Stimulated activated CD4-positive, alpha-beta T cell treated with anti-CD3 and anti-CD28 coated beads, Interleukin-4, amount 100 ng/mL, for 48 hours (primary cell): ENCODE measurements at places on chromosomes 13 and 19.

DNA sequence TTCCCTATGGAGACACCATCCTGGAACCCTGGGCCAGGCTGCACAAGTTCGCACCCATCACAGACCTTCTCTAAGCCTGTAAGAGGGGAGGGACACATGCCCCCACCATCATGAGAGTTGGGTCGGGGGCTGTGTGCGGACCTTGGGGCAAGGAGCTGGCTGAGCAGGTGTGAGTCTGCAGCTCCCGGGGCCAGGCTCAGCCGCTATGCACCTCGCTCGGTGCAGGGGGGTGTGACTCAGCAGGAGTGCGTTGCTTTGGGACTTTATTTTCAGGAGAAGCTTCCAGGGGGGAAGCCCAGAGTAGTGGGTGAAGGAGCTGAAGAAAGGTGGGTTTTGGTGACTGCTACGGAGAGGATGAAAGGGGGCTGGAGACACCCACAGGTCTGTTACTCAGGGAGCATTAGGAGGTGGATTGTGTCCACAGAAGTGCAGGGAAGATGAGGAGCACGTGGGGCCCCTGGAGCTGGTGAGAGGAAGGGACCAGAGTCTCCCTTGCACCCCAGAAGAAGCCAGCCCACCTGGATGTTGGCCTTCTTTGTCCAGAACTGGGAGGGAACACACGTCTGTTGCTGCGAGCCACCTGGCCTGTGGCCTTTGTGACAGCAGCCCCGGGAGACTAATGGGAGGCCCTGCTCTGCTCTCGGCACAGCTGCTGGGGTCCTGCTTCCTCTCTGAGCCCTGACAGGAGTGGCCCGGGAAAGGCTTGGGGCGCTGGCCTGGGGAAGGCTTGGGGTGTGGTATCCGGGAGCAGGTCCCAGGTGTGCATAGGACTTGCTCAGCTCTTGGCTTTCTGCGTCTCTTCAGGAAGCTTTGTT lies 162.6 kb downstream of the TEX29 start:
- no peak for DNase-seq

DNA sequence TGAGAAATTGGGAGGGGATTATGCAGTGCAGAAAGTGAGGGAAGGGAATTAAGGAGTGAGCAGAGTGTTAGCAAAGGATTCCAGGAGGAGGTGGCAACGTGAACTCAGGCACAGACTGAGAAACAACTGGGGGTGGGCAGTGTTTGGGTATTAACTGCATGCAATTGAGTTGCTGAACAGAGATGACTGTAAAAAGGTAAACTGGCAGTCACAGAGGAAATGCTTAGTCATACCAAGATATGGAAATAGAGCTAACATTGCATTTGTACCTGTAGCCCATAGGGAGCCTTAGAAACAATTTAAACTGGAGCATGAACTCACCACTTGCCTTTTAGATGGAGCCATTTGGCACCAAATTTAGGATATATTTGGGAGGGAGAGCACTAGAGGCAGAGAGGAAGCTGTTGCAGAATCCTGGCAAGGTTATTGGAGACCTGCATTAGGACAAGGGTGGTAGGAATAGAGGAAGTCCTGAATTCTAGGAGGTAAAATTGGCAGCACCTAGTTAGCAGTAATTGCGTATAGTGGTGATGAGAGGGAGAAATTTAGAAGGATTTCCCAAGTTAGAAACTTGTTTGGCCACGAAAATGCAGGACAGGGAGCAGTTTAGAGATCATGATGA lies 100.6 kb upstream of the FRY start:
- no peak for DNase-seq

DNA sequence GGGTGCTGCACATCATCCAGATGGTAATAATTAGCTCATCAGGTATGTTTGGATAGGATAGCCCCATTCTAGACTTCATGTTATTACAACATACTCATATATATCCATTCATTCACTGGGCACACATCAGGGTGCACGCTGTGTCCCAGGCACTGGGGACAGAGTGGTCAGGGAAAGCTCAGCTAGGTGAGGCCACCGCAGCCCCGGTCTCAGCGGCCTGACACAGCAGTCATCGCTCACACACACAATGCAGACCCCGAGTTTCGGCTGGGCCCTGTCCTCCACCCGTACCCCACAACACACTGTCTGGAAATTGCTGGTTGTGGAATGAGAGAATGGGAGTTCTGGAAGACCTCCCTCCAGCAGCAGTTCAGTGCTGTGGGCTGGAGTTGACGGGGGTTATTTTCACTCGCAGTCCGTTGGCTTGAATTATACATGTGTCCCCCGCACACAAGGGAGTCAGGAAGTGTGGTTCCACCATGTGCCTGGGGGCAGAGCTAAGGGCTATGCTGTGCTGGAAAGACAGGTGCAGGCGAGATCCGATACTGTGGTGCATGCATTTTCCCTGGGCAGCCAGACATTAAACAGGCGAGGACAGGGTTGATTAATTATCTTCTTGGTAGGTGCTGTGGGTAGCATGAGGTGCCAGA lies 257.6 kb downstream of the TEX29 start:
- DNase-seq: no peak

DNA sequence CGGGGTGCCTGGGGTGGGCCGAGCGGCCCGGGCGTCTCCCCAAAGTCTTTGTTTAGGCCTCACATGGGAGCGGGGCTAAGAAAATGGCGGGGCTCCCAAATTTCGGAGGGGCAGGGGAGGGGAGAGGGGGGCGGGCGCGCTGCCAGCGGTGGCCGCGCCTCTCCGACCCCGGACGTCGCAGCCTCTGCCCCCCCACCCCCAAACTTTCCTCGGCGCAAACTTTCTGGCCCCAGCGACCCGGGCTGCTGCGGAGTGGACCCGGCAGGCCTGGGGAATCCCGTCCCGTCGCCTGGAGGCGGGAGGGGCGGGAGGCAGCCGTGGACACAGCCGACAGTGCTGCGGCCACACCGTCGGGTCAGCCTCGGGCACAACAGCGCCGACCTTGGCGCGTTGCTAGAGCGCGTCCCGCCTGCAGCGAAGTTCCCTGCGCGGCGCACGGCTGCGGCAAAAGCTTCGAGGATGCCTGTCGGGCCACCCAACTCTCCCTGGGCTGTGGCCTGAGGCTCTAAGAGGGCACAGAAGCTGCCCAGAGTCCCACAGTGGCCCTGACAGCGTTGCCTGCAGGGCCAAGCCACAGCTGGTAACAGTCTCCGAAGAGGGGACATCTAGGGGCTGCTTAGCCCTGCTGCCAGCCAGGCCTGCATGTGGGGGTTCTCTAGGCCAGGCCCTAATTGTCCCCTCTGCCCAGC lies 1.3 kb downstream of the NFIX start:
- no peak for DNase-seq

DNA sequence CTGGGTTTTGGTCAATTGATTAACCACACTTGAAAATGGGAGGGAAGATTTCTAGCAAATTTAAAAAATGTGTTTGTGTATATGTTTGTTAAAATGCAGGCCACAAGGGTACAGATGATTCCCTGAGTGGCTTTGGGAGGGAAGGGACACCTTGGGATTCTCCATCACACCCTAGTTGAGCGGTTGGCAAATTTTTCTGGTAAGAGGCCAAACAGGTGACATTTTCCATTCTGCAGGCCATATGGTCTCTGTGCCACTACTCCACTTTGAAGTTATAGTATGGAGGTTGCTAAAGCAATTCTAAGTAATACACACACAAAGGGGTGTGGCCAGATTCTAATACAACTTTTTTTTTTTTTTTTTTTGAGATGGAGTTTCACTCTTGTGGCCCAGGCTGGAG lies 12.9 kb upstream of the MED26 start:
- no peak for DNase-seq

DNA sequence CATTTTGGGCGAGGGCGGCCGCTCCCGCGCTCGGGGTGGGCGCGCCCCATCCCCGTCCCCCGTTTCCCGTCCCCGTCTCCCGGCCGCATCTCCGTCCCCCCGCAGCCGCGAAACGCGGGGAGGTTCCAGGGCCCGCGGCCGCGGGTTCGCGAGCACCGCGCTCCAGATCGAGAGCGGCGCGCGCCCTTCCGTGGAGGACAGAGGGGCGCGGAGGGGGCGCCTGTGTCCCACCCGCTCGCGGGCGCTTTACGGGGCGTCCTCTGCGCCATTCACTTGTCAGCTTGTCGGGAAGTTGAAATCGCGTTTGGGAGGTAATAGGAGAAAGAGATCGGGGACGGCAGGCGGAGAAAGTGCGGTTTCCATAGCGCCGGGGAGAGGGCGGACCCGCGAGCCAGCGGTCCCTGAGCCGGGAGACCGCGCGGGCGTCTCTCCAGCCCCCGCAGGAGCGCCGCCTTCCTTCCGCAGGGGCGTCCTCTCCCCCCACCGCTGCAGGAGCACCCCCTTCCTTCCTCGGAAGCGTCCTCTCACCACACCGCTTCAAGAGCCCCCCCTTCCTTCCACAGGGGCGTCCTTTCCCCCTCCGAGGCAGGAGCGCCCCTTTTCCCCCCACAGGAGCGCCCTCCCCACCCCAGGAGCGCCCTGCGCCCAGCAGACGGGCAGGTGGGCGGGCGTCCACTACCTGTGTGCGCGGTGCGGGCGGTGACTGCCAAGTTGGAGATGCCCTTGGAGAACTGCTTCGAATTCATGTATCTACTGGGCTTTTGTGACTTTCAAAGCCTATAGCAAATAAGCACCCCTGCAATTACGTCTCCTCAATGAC lies 962 bp upstream of the IRS2 start:
- DNase-seq: no peak

- no peak for DNase-seq
Measured at GRCh38 chr19:35087393-35087792, 28.2 kb upstream of the FXYD3 start.

DNA sequence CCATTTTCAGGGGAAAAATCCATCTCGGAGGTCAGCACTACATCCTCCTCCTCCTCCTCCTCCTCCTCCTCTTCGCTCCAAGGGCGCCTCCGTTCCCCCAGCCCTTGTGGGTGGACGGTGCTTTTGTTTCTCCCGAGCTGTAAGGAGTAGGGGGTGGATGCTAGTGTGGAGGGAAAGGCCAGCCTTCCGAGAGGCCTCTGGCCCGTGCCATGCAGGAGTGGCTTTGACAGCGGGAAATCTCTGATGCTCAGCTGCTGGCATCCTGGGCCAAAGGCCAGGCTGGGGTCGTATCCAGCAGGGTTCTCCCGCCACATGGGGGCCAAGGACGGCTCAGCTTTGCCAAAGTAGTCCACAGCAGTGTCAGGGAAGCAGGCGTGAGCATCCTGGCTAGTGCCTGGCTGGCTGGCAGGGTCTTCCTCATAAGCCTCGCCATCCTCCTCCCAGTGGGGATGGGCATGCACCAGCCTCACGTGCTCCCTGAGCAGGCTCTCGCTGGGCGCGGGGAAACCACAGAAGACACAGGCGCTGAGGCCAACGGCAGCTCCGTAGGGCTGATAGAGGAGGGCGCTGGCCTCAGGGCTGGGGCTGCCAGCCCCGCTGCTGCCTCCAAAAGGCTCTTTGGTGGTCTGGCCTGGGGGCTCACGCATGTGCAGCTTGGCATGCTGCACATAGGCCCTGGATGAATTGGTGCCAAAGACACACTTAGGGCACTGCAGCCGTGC lies 10.5 kb downstream of the WIZ start:
- no peak for DNase-seq

GRCh38 chr19:14512406-14512961 lies 5.7 kb downstream of the DNAJB1 start:
- no peak for DNase-seq

DNA sequence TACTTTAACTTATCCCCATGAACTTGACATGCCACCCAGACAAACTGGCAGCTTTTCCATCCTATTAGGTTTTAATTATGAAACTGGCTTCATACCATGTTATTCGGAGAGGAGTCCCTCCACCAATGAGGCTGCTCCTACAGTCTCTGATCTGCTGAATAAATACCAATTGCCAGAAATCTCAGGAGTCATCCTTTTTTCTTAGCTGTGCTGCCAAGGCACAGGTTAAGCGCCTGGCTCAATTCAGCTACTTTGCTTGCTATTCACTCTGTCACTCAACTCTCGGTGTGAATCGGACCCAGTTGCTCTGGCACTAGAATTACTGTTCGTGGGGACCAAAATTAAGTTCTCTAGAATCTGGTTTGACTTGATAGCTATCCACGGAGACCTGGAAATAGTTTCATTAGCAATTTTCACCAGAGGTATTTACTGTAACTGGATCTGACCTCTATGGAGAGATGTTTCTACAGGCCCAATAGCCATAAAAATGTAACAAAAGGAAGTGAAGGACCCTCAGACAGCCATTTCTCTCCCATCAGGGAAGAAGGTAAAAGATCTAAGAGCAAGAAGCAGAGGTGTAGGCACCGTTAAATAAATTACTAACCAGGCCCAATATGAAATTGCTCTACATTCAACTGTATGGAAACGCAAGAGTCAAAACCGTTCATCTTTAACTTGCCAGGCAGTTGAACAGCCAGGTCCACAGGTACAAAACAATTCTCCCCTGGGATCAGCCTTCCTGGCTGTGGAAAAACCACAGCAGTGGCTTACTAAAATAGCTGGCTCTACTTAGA lies 5.4 kb downstream of the ZC3H4 start:
- no peak for DNase-seq

GRCh38 chr13:22077764-22078163 lies 406.9 kb downstream of the FGF9 start:
- DNase-seq: no peak

DNA sequence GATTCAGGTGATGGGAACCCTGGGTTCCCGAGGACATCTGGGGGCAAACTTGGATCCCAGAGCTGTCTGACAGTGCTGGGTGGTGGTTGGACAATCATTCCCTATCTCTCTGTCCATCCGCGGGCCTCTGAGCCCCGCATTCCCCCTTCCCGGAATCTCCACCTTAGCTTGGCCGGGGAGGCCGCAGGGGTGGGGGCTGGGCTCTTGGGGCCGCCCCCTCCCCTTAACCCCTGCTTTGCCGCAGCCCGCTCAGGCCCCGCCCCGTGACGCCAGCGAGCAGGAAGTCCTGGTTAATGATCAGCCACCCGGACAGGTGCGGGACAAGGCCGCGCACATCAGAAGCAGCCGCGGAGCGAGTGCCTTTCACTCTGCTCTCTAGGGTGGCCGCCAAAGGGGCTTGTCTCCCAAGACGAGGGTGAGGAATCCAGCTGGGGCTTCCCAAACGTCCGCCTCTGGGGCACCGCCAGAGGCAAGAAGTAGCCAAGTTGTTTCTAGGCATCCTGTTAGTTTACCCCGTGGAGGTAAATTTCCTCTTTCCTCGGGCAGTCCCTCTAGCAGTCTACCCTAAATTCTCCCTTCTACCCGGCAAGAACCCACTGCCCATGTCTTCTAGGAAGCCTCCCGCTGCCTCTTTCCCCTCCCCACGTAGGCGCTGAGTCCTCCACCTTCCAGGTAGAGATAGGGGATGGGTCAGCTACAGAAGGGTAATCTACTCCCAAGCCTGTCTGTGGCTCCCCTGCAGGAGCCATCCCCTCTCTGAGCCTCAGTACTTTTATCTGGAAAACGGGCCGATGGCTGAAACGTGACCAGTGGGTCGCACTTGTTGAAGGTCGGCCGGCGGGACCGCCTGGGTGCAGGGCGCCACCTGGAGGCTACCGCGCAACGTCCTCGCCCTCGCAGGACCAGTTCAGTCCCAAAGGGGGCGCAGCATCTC lies 3.0 kb downstream of the IRF2BP1 start:
- peak; percentile 81 for DNase-seq

DNA sequence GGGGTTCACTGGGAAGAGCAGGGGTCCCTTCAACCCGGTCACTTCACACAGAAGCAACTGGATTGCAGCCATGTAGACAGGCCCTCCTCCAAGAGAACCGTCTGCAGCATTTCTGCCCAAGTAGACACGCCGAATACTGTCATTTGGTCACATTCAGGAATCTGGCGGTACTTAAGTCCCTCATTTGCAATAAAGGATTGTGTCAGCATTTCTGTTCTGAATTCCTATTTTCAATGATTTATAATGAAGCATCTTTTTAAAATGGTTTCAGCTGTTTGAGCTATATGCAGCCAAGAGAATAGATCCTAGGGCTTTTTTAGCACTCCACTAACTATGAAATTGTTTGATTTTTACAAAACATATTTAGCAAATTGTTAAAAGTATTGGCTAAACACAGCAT lies 143.5 kb upstream of the SOX1 start:
- DNase-seq: no peak

- DNase-seq: no peak
Measured at GRCh38 chr19:10725415-10725814, 7.5 kb downstream of the DNM2 start.
